H9 (cell line): ENCODE measurements at places on chromosomes 6 and 20. TPM values are rescaled to one million over a fixed set of nuclear protein-coding genes. Genes with fewer than 3 reads are reported as not detected.

- peaks cover 5% of the 10 kb centered on the region; the same call in 1 of the 2 replicates for H3K4me1 ChIP-seq
- no peak overlapping the region for H3K27ac ChIP-seq
- no peak overlapping the region for H3K4me3 ChIP-seq
- no peak for DNase-seq
- no peaks in the 10 kb centered on the region for H3K36me3 ChIP-seq
These were observed 37.7 kb downstream of the PMEPA1 start for GRCh38 chr20:57672164-57672563.

DNA sequence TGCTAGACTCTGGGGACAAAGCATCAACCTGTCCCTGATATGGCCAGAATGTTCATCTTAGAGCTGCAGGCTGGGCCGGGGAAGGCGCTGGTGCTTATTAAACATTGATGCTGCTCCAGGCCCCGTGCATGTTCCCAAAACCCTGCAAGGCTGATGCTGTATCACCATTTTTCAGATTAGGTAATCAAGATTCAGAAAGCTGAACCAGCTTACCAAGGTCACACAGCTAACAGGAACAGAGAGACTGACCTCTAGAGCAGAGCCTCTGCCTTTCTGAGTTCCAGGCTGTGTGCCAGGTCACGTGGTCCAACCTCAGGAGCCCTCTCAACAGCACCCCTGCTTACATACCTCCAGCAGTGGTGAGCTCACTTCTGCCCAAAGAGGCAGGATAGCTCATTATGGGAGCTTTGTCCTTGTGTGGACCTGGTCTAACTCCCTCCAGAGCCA lies 16.1 kb upstream of the VSTM2L start:
- H3K27ac ChIP-seq: no peak overlapping the region
- no peaks in the 10 kb centered on the region for H3K27me3 ChIP-seq
- no peak overlapping the region for H3K4me3 ChIP-seq
- H3K4me1 ChIP-seq: no peaks in the 10 kb centered on the region

GRCh38 chr6:131917763-131918649 lies 33.2 kb downstream of the CCN2 start:
- no peaks in the 10 kb centered on the region for H3K27me3 ChIP-seq
- DNase-seq: no peak
- peaks cover 3% of the 10 kb centered on the region; the same call in 1 of the 2 replicates for H3K4me1 ChIP-seq
- peaks cover 66% of the 10 kb centered on the region for H3K36me3 ChIP-seq
- no peak overlapping the region for H3K4me3 ChIP-seq
- H3K27ac ChIP-seq: no peak overlapping the region

DNA sequence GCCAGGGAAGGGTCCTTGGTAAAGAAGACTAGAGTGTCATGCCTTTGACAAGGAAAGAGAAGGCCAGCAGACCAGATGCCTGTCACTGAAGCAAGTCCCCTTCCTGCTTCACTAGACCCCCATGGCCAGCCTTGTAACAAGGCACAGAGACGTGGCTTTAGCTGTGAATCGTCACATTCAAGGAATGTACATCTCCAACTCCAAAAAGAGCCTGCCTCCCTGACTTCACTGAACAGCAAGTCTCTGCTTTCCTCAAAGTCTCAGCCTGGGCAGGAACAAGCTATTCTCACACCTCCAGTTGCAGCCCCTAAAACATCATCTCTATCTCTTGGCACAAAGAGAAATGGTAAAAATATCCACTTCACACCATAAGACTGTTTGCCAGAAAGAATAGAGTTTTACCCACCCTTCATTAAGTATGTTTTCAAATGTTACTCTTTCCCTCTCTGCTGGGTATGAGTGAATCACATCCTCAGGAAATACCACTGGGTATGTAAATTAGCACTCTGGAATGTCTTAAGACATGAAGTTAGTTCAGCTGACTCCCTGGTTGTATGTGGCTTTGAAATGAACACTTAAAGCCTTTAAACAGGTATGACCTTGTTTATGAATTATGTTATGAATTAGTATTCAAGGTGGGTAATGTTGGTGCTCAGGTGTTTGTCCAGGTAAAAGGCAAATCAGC lies 46.4 kb upstream of the NT5E start:
- no peak for DNase-seq
- H3K4me1 ChIP-seq: peaks cover 15% of the 10 kb centered on the region; the same call in 1 of the 2 replicates
- peak overlapping the region; percentile 75 for H3K27ac ChIP-seq
- 0 out of 3 replicates have a peak overlapping the region, but pooled peaks have one; percentile 19 for H3K4me3 ChIP-seq
- 0 out of 2 replicates have a peak, but pooled peaks cover 3% of the 10 kb centered on the region for H3K27me3 ChIP-seq
- H3K36me3 ChIP-seq: no peaks in the 10 kb centered on the region

- H3K4me1 ChIP-seq: no peaks in the 10 kb centered on the region
- no peaks in the 10 kb centered on the region for H3K36me3 ChIP-seq
- H3K27me3 ChIP-seq: no peaks in the 10 kb centered on the region
- peak; percentile 17 for DNase-seq
These were observed 91.2 kb downstream of the ANKRD60 start for GRCh38 chr20:58137236-58137635.

GRCh38 chr6:26412228-26412627 lies 10.2 kb downstream of the BTN3A1 start:
- no peak overlapping the region for H3K27ac ChIP-seq
- no peak overlapping the region; the same call in 2 of the 3 replicates for H3K4me3 ChIP-seq
- H3K4me1 ChIP-seq: no peaks in the 10 kb centered on the region
- DNase-seq: peak; percentile 49
- H3K36me3 ChIP-seq: peaks cover 2% of the 10 kb centered on the region; the same call in 2 of the 3 replicates
- no peaks in the 10 kb centered on the region for H3K27me3 ChIP-seq

GRCh38 chr6:136067731-136068341 lies 182.3 kb downstream of the MTFR2 start:
- H3K36me3 ChIP-seq: no peaks in the 10 kb centered on the region; the same call in 1 of the 2 replicates
- H3K4me3 ChIP-seq: no peak overlapping the region
- peak; percentile 63 for DNase-seq

DNA sequence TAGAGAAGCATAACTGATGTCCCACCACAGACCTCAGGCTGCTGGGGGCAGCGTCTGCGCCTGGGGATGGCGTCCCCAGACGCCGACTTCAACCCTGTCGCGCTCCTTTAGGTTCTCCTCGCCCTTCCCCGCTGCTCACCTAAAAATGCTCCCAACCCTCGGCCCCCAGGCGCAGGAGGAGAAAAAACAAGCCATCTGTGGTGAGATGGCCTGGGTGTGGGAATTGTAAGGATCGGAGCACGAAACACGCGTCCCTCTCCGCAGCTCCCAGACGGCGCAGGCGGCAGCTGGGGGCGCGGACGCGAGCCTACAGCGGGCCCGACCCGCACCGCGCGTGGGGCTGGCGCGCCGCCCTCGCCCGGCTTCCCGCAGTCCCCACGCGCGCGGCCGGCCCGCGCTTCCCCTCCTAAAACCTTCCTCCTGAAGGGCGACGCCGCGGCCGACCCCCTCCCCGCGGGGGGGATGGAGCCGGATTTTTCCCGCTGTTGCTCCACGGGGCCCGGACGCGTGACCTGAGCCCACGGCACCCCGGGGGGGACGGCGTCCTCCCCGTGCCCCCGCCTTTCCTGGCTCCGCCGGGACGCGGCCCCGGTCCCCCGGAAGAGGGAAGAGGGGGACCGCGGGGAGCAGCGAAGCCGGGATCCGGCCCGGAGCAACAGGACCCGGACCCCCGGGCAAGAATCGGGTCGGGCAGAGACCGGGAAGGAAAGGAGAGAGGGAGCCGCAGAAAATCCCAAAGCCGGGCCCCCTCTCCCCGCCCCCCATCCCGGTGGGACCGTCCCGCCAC lies 611 bp downstream of the EPB41L2 start:
- peak overlapping the region; percentile 91 for H3K4me3 ChIP-seq
- peak; percentile 32 for DNase-seq
- H3K27ac ChIP-seq: no peak overlapping the region

- no peaks in the 10 kb centered on the region for H3K27me3 ChIP-seq
- no peak for DNase-seq
- peaks cover 7% of the 10 kb centered on the region for H3K36me3 ChIP-seq
- no peak overlapping the region for H3K4me3 ChIP-seq
- no peak overlapping the region for H3K27ac ChIP-seq
These were observed 15.6 kb upstream of the TGM6 start for GRCh38 chr20:2365091-2365490.

DNA sequence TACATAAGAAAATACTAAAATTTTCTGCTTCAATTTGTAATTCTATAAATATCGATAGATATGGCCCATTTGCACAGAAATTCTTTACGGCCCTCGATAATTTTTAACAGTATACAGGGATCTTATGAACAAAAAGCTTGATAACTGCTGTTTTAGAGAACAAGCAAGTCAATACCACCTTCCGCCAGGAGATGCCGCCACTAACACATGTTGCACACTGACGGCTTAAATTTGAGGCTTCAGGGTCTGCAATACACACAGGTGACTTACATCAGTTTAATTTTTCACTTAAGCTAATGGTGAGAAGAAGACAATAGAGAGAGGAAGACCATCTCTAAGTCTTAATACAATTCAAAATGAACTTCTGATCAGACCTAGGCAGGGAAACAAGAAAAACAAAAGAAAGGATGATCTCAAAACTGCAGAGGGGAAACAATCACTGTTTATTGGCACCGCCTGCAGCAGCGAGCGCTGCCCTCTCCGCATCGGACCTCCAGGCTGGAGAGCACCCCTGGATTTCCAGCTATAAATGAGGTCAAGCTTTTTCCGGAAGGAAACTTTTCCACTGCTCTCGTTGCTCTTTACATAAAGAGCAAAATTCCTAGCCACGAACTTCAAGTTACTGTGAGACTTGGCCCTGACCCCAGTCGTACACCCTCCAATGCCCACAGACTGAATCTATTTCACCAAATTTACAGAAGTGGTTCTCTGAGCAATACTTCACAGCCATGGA lies 53.9 kb downstream of the OTOR start:
- no peaks in the 10 kb centered on the region for H3K27me3 ChIP-seq
- no peaks in the 10 kb centered on the region for H3K36me3 ChIP-seq
- H3K27ac ChIP-seq: no peak overlapping the region
- DNase-seq: peak; percentile 70

Gene DACT2
- 1.6 and 1.8 TPM in 2 replicates for total RNA-seq

Gene VSTM2L
- total RNA-seq: 2.1 and 2.2 TPM in 2 replicates

Gene SOX18
- 1.6 and 2.0 TPM in 2 replicates for total RNA-seq

Gene TBXT
- total RNA-seq: 0.31 and 0.48 TPM in 2 replicates

Gene LRRC73
- 0.26 and 0.55 TPM in 2 replicates for total RNA-seq
